ENCODE measurements at places on chromosomes 2 and 18.
A peak's percentile ranks its signal among the peaks of the same experiment; 100 is the strongest.

DNA sequence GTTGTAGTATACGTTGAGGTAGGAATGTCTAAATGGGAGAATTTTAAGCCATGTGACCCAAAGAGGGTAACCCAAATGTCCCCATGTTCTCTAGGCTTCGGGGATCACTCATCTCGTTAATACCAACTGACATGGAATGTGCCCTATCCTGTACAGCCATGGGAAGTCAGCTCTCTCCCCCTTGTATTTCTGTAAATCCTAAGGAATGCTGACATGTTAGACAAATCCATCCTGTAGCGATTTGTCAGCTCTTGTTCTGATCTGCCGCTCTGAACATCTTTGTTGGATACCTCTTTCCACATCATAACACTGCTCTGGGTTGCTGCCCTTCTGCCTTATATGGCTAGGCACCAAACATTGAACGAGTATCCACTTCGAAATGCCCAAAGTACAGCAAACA, 350.6 kb downstream of the RND3 start:
- no peak for DNase-seq

GRCh38 chr2:112187805-112188596, 49.8 kb downstream of the FBLN7 start:
- DNase-seq = peak; percentile 72

DNA sequence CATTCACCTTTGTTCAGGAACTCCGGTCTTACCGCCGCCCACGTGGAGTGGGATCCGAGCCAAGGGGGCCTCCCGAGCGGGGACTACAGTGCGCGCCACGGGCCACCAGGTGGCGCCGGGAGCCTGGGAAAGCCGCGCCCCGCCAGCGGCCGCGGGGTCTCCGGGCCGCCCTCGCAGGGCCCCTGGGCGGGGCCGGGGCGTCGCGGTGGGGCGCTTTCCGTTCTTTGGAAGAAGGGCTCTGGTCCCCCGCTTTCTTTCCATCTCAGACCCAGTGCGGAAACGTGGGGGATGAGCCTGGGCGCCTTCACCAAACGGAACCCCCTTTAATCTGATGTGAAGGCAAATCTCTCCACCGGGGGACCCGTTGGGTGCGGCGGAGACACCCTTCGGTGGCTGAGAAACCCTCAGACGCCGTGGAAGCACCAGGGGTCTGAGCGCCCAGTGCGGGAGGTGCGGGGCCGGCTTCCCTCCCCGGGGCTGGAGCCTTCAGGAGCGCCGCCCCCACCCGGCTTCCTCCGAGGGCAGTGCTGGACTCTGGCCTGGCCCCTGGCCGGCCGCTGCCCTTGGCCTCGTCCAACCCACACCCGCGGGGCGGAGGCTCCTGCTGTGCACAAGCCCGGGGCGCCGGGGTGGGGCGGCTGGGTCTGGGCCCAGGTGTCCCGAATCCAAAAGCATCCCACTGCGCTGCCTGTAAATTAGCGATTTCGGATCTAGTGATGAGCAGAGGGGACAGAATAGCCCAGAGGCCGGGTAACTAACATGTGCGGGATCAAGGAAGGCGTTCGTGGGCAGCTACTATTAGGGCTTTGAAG, 44.6 kb downstream of the GORASP2 start:
- peak; percentile 92 for DNase-seq

DNA sequence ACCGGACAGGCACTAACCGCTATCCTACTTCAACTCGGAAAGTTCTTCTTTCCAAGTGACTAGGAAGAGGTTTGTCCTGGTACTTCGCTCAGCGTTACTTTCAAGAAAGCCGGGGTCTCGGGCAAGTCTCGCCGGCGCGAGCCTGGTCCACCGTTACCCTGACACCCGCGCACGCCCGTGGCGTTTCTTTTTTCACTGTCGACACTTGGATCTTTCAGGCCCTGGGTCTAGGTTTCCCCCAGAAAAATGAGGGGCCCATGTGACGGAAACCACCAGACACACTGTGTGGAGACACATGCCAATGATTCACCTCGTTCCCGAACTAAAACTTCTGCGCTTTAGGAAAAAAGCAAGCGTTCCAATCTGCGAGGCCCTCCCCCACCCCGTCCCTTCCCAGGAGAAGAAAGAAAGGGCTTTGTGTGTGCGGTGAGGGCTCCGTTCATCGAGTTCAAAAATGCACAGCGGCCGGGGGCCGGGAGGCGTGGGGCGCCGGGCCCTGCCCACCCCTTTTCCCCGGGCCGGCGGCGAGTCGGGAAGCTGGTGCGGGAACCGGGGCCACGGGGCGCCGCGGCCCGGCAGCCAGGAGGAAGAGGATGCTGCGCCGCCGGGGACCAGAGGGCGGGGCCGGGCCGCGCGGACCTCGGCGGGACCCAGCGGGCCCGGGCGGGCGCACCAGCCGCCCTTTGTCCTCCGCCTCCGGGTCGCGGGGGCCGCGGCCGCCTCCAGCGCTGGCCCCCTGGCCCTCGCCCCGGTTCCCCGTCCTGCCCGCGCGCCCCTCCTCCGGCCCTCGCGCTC, 2.6 kb downstream of the ZNF521 start:
- no peak for DNase-seq

DNA sequence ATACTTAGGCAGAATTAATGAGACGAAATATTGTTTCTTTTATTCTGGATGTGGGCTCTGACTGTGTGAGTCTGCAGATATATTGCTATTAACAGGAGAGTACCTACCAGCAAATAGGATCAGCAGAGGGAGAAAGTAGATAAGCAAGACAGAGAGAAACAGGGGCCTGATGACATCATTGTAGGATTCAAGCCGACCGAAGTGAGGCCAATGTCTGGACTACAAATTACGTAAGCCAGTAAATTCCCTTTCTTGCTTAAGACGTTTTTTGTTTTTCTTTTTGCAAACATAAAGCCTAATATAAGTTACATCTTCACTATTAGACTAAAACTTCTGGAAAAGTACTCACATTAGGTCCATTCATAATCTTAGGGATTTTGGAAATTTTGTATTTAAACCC, 21.4 kb upstream of the PTPRM start:
- no peak for DNase-seq

DNA sequence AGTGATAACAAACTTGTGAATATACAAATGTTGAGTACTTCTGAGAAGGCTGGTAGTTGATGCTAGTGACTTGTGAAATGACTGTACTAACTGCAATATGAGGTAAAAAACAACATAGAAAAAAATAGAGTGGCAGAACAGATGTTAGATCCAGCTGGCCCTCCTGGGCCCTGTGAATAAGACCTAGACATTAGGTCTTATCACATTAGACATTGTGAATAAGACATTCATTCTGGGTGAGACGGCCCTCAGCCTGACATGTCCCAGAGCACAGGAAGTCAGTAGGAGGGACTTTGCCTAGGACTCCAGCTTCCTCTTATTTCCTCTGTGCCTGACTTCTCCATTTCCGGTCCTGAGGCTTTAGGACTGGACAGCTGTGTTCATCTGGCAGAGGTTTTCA, 22.9 kb downstream of the DOK1 start:
- DNase-seq = no peak

DNA sequence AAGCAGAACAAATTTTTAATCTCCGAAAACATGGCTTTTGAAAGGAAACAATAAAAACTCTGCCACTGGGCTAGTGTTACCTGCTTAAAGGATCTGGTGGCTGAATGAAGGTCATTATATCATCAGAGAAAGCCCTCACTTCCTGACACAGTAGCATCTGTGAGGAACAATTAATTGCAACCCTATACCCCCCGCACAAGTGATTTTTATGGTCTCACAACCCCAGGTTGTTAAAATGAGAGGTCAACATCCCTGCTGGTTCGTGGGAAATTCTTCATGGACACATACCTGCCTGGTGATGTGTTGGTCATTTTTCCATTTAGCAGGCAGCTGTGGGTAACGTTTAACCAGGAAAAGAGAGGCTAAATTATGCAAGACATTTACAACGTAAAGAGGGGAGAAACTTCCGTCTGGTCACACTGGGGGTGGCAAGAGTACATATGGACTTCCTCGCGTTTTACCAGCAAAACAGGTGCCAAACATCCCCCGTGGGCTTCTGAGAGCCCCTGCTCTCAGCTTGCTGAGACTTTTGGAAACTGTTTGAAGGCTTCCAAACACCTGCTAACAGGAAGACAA, 29.2 kb downstream of the NIFK start:
- no peak for DNase-seq

DNA sequence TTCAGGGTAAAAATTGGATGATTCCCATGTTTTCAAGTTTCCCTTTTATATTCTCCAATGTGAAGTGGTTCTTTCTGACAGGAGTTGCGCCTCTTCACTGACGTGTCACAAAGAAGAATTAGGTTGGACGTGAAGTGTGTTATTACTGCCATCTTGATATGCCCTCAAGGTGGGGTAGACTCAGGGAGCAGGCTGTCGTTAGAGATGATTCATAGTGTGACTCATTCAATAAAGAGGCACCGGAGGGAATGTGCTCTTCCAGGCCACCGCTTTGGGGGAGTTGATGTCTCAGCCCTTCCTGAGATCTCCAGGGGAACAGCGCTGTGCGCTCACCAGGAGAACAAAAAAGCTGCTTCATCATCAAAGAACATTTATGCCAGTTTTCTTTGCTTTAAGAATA, 3.6 kb upstream of the DGKD start:
- DNase-seq = peak; percentile 41

- DNase-seq = no peak
Observed at GRCh38 chr2:105895990-105896764, 151.5 kb downstream of the NCK2 start.

- DNase-seq = peak; percentile 81
Observed at GRCh38 chr2:231674587-231675338, 33.6 kb upstream of the PTMA start.

DNA sequence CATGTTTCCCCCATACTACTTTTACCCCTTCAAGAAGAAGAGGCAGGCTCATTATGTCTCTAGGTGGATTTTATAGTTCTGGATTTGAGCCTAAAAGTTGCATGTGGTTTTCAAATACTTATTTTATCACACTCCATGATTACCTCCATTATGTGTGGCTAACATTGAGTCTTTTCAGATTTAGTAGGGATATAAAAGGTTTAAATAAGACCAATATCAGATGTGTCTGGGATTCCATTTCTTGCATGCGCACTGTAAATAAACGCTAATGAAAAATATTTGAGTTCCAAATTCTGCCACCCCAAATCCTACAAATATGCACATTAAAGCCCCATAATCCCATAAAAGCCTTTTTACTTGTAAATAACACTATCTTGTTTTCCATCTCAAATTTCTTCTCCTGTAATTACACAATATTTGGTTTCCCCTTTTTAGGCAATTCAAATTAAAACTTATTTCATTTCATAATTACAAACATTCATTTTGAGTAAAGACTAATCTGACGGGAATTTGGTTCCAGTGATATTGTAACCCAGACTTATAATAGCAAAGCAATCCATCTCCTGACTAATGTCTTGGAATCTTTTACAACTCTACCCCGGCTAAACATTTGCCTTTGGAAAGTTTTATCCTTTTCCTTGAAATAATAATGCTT, 600.0 kb downstream of the SLC4A3 start:
- DNase-seq = no peak

Data from activated naive CD8-positive, alpha-beta T cell treated with anti-CD3 and anti-CD28 coated beads, Interleukin-2, amount 50 U/mL, for 24 hours (primary cell).